Stimulated activated CD4-positive, alpha-beta T cell treated with anti-CD3 and anti-CD28 coated beads, TNF-alpha, amount 100 ng/mL, for 4 hours (primary cell): ENCODE measurements at places on chromosomes 4 and X.

DNA sequence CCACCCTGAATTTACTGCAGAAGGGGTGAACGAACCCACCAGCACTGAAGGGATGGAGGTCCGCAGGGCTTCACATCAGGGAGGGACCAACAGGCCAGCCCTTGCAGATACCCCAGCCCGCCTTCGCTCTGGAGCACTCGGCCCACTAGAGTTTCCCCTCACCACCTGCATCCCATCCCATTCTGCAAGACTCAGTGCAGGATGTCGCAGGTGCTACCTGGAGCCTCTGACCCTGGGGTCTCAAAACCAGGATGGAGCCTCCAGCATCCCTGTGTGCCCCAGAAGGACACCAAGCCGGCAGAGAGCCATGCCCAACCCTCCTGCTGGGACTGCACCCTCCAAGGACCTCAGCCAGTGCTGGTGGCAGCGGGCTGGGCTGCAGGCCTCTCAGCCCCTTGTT lies 57.6 kb upstream of the ADRA2C start:
- DNase-seq, result no peak

DNA sequence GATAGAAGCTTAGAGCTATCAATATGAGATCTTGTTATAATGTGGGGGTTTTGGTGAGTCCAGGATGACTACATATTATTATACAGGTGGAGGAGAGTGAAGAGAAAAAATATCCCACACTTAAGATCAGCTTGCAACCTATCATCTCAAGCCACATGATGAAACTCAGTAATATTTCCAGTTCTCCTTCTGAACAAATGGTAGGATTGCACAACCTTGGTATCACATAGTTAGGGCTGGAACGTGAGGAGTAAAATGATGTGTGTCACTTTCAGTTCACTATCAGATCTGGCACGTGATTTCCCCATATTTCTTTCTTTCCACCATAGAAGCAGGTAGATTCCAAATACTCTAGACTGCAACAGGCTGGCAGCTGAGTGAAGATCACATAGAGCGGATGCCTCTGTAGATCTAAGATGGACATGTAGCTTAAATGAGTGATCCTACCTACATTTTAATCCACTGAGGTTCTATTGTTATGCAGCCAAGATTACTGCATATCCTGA lies 150.6 kb upstream of the ANKRD50 start:
- DNase-seq, result no peak

DNA sequence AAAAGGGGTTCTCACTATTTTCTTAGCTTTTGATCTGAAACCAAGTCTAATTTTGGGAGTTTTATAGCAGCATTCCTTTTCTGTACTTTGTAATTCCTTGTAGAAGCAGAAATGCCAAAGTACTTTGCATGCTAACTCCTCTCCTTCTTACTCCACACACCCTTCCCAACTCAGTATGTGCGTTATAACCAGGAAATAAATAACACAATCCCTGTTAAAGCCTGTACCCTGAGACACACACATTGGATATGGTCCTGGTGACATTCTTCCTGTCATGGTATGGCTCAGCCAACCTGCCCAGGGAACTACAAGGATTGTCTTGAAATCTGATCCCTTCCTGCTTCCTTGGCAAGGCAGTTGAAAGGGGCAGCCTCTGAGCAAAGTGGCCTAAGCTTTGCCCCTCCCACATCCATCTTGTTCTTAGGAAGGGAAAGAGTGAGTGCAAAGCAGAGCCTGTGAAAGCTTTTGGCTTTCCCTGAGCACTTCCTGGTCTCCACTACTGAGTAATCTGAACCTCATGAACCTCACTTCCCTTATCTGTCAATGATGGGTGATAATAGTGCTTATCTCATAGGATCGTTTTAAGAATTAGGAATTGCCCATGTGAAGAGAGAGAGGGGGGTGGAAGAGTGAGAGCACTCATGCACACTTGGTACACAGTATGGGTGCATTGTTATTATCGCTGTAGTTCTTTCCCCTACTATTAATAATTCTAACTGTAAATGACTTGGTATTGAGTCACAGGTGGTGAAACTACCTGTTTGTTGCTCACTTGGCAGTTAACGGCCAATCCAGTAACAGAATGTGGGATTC lies 109.3 kb downstream of the AFF2 start:
- DNase-seq, result no peak

GRCh38 chr4:73914071-73914470 lies 44.9 kb downstream of the CXCL1 start:
- DNase-seq, result no peak

- DNase-seq, result no peak
Measured at GRCh38 chr4:6917461-6918271, 8.0 kb downstream of the TBC1D14 start.

GRCh38 chr4:166012129-166013030 lies 139.3 kb downstream of the TLL1 start:
- DNase-seq, result no peak

GRCh38 chr4:73917081-73917501 lies 47.9 kb downstream of the CXCL1 start:
- DNase-seq, result no peak

- no peak for DNase-seq
Measured at GRCh38 chrX:55908661-55909212, 191.2 kb downstream of the RRAGB start.

GRCh38 chrX:39759526-39760224 lies 338.1 kb downstream of the BCOR start:
- no peak for DNase-seq

DNA sequence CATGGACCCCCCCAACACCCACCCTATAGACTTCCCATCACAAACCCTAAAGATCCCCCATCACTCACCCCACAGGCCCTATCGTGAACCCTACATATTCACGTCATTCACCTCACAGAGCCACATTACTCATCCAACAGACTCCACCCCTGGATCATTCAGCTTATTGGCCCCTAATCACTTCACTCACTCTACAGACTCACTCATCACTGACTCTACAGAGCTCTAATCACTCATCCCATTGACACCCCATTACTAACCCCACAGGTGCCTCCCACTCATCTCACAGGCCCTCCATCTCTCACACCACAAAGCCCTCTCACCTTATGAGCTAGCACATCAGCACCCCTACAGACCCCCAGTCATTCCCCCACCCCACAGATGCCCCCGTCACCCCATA lies 6.3 kb upstream of the TBC1D25 start:
- no peak for DNase-seq

DNA sequence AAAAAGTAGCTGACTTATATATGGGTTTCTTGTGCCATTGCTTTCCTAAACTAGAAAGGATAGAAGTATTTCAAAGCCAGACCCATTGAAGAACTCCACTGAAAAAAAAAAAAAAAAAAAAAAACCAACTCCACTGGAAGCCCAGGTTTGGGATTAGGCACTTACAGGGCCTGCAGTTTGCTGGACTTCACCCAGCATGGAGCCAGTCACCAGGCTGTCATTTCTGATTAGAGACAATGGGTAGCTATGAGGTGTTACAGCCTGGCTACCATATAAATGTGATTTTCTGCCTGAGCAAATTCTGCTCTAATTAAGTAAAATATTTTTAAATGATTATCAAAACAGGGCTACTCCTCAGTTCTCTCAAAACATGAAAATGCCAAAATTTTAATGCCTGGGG lies 49.5 kb downstream of the HS6ST2 start:
- no peak for DNase-seq

DNA sequence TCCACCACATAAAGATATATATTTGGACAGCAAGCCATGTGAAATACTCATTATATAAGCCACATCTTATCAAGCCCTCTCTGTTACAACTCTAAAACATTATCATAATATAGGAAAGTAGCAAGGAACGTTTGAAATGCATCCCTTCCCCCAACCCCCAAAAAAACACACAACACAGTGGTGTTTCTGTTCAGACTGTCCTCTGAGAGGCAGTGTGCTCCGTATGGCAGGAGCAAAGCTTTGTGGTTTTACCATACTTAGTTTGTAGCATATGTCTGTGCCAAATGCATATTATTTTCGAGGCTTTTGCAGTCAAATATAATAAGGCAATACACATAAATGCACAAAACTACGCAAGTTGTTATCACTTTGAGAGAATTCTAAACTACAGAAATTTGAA lies 194.2 kb downstream of the RAPGEF2 start:
- DNase-seq, result no peak
